ENCODE measurements at places on chromosomes 12 and 14.

DNA sequence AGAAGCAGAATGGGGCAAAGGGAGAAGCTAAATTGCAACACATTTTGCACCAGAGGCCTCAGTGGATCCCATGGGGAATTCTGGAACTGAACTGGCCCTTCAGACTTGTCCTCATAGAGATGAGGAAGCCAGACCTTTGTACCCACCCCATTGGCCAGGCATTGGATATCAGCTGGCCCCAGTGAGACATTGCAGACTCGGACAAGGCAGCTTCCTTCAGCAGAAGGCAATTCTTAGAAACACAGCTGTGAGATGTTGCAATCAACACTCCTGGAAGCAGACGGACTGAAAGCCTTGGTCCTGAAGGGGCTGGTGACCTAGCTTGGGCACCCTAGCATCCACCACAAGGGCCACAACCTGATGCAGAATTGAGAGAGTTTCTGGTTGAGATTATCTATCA lies 218.1 kb downstream of the MSRB3 start:
- no peak for DNase-seq

DNA sequence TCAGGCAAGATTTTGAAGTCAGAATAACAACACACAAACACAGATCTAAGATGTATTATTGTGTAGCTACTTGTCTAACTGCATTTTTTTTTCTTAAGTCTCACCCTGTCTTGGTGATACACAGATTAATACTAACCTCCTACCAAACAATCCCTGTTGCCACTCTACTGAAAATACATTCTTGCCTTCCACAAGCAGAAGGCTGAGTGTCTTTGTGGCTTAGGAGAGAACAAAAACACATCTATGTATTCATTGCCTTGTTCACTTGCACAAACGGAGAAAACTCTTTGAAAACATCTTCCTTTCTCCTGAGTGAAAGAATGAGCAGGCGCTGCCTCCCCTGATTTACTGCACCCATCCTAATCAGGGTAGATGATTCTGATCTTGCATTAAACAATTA lies 642.2 kb downstream of the DIO2 start:
- DNase-seq = no peak

DNA sequence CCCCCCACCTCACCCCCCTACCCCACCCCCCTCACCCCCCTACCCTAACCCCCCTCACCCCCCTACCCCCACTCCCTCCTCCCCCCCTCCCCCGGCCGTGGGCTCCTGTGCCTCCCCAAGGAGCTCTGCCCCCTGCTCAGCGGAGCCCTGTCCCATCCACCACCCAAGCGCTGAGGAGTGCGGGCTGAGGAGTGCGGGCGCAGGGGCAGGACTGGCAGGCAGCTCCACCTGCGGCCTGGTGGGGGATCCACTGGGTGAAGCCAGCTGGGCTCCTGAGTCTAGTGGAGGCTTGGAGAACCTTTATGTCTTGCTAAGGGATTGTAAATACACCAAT lies 2.3 kb upstream of the JPH4 start:
- no peak for DNase-seq

- DNase-seq = peak; percentile 8
Observed at GRCh38 chr14:75274050-75274898, 4.4 kb upstream of the FOS start.

GRCh38 chr12:64757771-64758170 lies 1.4 kb downstream of the GNS start:
- DNase-seq = no peak

DNA sequence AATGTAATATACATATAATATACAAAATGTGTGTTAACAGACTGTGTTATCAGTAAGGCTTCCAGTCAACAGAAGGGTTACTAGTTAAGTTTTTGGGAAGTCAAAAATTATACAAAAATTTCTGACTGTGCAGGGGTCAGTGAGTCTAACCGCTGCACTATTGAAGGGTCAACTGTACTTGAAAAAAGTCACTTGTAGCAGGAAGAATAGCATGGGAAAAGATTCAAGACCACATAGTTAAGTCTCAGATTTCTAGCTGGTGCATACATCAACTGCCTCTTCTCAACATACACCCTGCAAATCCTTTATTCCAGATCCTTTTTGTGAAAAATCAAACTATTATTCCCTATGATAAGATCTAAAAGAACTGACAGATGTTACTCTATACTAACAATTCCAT lies 5.9 kb downstream of the EPS8 start:
- DNase-seq = no peak

DNA sequence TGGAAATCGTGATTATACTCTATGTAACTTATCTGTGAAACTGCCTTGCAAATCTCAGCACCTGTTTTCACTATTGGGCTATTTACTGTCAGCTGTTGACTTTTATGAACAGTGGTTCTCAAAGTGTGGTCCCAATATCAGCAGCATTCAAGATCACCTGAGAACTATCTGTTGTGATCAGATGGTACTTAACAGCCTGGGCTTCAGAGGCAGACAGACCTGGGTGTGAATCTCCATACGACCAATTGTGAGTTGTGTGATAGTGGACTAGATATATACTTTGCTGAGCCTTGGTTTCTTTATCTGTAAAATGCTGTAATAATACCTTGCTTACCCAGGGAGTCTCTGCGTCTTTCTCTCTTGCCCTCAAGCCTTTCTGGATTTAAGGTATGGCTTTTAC lies 105.1 kb downstream of the ERGIC2 start:
- no peak for DNase-seq

DNA sequence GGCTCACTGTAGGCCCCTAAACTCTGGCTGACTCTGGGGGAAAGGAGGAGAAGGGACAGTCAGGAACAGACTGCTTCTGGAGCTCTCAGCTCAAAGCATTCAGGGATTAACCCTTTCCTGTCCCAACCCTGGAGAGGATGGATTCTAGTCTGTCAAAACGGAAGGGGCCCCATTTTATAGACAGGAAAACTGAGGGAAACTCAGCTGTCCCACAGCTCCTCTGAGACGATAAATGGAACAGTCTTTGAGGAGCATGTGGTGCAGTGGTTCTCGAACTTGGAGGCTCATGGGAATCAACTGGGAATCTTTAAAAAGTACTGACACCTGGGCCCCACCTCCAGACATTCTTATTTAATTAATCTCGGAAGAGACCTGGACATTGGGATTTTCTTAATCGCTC lies 23.7 kb downstream of the SRRM4 start:
- no peak for DNase-seq

- no peak for DNase-seq
Observed at GRCh38 chr12:1435456-1435855, 158.9 kb downstream of the FBXL14 start.

- no peak for DNase-seq
Observed at GRCh38 chr12:24679126-24679525, 269.8 kb downstream of the BCAT1 start.

GRCh38 chr12:125458552-125459268 lies 393.5 kb downstream of the AACS start:
- DNase-seq = no peak

DNA sequence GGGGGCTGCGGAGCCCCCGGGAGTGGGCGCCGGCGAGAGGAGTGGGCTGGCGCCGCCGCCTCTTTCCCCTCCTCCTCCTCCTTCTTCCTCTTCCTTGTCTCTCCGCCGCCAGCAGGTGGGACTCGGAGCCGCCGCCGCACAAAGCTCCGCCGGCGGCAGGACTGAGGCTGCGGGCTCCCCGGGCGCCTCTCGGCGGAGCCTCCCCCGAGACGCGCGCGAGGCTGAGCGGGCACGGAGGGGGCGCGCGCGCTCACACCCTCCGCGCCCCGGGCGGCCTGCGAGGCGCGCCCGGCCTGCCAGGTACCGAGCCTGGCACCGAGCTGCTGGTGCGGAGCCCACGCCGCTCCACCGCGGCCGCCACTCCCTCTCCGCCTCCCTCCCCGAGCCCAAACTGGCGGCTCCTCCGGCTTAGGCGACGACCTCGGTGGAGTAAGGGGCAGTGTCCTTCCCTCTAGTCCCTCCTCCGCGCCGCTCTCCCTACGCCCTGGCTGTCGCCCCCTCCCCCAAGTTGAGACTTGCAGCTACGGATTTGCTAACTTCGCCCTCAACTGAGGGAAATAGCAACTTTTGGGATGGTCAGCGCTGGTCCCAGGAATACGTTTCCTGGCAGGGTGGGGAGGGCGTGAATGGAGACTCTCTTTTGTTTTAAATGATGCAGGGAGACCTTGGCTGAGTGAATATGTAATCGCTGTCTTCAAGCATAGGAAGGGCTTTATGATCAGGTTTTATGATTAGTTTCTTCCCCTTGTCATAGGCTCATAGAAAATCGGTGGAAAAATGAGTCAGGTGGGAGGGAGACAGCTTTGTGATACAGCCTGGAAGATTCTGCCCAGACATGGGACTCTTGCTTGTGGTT lies 199.5 kb upstream of the CAND1 start:
- peak; percentile 52 for DNase-seq

- no peak for DNase-seq
Observed at GRCh38 chr14:51540364-51540763, 111.3 kb upstream of the FRMD6 start.

DNA sequence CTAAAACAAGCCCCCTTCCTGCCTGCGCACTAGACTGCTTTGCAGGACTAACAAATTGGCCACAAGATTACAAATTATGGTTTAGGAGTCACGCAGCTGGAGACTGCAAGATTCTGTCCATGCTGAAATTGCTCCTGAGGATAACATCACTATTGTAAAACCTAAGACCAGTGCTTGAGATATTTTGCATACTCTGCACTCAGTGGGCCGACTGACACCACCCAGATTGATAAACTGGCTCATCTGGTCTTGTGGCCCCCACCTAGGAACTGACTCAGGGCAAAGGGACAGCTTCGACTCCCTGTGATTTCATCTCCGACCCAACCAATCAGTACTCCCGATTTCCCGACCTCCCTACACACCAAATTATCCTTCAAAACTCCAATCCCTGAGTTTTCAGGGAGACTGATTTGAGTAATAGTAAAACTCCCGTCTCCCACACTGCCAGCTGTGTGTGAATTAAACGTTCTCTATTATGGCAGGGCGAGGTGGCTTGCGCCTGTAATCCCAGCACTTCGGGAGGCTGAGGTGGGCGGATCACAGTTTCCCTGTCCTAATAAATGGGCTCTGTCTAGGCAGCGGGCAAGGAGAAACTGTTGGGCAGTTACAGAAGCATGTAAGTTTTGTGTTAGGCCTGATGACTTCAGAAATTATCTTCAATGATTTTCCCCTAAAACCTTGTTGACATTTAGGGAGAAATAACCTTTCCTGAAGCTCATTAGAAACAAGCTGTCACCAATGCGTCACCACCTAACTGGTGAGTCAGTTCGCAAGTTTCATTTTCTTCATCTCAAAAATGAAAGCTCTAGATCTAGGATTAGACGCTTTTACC lies 5.3 kb upstream of the UBC start:
- peak; percentile 63 for DNase-seq

GRCh38 chr12:12600659-12601058 lies 11.0 kb upstream of the CREBL2 start:
- DNase-seq = no peak

- DNase-seq = peak; percentile 67
Observed at GRCh38 chr14:105485739-105486162, 935 bp upstream of the CRIP1 start.

- DNase-seq = no peak
Observed at GRCh38 chr14:75442642-75443041, 14.8 kb downstream of the JDP2 start.

GRCh38 chr12:97758194-97758501 lies 295.5 kb downstream of the RMST start:
- no peak for DNase-seq

DNA sequence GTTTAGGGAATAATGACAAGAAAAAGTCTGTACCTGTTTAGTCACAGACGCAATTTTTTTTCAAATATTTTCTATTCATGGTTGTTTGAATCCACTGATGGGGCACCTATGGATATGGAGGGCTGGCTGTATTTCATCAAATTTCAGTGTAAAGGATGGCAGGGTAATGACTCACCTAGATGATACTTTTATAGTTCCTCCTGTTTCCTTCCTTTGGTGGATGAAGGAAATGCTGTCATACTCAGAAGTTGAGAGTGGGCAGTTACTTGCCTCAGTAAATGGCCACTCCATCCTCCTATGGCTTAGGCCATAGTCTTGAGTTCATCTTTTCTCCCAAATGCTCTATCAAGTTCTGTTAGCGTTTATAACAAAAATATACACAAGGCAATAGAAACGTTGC lies 18.9 kb upstream of the C12orf71 start:
- DNase-seq = no peak

- DNase-seq = no peak
Observed at GRCh38 chr14:54718046-54718445, 151.1 kb downstream of the SAMD4A start.

GRCh38 chr14:106586098-106586704 lies 1059.8 kb downstream of the TMEM121 start:
- DNase-seq = peak; percentile 86

- DNase-seq = no peak
Observed at GRCh38 chr14:22202313-22202712, 386.7 kb downstream of the DAD1 start.

GRCh38 chr14:59363531-59364226 lies 101.5 kb downstream of the GPR135 start:
- DNase-seq = no peak
